GM18507 (cell line): ENCODE measurements at places on chromosomes 12 and 14.

DNA sequence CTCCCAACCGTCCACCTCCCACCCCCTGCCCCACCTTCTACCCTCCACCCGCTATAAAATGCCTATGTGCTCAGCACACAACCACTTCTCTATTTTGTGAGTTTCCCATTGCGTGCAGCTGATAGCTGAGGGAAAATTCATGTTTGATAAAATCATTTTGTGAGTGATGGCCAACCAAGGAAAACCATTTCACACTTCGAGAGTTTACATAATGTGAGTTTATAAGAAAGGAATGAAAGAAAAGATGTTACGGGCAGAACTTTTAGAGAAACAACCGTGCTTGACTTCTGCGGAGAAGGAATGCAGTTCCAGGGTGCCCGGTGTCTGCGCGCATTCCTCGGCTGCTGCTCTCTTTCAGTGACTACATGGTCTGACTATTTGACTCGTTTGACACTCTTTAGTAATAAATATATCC lies 140.9 kb downstream of the EFCAB11 start:
- DNase-seq, result no peak

- DNase-seq, result no peak
These were observed 125.6 kb downstream of the PDE3A start for GRCh38 chr12:20493934-20494333.

DNA sequence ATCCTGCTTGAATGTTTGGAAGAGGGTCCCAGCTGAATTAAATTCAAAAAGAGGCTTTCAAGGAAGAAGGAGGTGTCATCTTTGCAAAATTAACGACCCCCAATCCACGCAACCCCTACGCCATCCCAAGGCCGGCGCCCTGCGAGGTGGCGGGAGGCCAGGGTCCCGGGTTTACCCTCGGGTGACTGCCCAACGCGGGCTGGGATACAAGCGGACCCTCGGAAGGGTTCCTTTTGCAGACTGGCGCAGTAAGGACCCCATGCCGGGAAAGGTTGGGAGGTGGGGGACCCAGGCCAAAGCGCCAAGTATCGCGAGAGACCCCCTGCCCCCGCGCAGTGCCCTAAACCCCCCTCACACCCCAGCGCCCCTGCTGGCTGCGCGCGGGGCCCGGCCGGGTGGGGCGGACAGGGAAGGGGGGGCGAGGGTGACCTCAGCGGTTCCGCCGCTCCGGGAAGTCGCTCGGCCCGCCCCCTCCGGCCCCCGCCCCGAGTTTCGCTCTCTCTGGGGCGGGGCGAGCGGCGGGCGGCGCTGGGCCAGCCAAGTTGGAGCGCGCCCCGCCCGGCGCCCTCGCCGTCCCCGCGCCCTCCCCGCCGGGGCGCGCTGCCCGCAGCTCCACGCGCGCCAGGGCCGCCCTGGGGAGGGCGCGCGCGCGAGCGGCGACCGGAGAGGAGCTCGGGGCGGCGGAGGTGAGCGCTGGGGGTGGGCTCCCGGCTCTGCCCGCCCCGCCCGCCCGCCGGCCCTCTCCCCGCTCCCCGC lies 708 bp upstream of the ZBTB42 start:
- peak; percentile 72 for DNase-seq

DNA sequence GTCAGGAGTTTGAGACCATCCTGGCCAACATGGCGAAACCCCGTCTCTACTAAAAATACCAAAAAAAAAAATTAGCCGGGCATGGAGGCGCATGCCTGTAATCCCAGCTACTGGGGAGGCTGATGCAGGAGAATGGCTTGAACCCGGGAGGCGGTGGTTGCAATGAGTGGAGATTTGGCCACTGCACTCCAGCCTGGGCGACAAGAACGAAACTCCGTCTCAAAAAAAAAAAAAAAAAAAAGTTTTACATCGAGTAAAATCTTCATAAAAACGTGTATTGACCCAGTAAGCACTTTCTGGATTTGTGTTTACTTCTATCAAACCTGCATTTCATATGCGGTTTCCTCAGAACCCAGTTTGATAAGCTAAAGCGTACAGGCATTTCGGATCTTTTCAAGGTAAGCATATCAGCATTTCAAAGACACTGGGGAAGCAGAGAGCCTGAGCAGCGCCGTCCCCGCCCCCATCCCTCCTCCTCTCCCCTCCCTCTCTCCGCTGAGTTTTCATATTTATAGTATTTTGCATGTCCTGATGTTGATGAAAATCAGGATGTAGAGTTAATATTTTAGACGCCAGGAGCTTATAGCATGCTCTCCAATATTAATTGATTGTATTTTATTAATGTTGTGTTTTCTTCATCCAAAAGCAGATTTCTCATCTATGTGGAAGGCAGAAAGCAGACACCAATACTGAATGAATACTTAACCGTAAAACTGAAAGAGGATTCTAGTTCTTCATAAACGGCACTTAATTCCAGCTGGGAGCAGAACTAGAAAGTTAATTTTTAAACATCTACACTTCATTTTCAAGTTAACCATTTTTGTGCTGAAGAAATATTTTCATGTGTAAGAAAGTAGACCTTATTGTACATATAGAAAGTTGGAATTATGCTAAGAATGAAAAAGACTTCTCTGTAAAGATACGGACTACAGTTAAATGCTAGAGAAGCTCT lies 9.2 kb upstream of the HIP1R start:
- no peak for DNase-seq

DNA sequence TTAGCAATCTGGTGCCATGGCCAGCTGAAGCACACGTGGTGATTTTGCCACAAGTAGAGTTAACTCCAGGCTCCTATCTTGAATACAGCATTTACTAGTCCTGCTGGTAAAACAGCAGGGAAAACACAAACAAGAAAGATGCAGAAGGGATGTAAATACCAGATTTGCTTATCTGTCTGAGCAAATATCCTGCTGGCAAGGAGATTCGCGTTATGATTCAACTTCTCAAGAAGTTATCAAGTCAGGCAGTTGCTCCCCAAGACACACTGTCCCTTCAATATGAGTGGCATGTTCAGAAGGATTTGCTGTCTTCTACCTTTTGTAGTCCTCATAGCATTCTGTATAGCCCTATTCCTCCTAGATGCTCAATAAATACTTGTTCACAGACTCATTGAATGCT lies 171.2 kb upstream of the EGLN3 start:
- no peak for DNase-seq

DNA sequence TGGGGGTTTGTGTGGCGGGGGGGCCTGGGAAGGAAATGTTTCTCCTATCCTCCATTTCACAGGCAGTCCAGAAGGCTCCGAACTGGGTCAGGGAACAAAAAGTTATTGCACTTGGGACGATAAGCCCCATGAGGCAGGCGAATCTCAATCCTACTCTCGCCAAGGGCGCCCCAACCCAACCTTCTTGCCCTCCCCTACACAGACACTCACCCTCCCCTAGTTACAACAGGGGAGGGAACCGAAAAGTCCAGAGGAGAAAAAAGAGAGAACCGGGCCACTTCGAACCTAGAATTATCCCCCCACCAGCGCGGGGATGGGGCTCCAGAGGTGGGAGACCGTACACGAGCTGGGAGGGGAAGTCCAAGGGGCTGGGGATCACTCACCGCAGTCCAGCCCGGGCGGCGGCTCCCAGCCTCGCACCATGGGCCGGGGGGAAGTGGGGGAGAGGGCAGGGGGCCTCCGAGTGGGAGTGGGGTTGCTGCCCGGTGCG lies 357 bp downstream of the HOMEZ start:
- no peak for DNase-seq

- peak; percentile 25 for DNase-seq
These were observed 24.1 kb downstream of the DDX47 start for GRCh38 chr12:12837025-12837812.

DNA sequence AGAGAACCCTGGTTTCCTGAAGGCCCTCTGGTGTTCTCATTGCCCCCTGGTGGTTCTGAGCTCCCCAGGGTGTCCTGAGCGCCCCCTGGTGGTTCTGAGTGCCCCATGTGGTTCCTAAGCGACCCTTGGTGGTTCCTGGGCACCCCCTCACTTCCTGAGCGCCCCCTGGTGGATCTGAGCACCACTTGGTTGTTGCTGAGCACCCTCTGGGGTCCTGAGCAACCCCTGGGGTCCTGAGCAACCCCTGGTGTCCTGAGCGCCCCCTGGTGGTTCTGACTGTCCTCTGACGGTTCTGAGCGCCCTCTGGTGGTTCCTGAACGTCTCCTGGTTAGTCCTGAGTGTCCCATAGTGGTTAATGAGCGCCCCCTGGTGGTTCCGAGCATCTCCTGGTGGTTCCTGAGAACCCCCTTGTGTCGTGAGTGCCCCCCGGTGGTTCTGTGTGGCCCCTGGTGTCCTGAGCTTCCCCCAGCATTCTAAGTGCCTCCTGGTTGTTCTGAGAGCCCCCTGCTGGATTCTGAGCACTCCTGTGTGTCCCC lies 568.3 kb downstream of the TMEM121 start:
- no peak for DNase-seq

GRCh38 chr12:103442822-103443221 lies 52.9 kb downstream of the C12orf42 start:
- no peak for DNase-seq

GRCh38 chr14:78697341-78697740 lies 527.2 kb downstream of the NRXN3 start:
- DNase-seq, result no peak

DNA sequence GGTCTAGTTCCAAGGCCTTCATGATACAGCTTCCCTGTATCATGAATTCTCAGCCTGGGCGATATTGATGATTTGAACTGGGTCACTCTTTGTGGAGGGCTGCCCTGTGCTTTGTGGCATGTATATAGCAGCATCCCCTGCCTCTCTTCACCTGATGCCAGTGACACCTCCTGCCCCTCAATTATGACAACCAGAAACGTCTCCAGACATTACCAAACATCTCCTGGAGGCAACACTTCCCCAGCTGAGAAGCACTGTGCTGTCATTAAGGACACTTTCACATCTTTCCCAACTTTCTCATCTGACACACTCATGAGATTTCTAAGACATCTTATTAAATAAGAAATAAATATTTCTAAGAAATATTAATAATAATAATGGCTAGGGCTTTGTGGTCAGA lies 315.3 kb downstream of the BCL11B start:
- DNase-seq, result no peak

GRCh38 chr14:43778937-43779639 lies 728.0 kb downstream of the FSCB start:
- no peak for DNase-seq

DNA sequence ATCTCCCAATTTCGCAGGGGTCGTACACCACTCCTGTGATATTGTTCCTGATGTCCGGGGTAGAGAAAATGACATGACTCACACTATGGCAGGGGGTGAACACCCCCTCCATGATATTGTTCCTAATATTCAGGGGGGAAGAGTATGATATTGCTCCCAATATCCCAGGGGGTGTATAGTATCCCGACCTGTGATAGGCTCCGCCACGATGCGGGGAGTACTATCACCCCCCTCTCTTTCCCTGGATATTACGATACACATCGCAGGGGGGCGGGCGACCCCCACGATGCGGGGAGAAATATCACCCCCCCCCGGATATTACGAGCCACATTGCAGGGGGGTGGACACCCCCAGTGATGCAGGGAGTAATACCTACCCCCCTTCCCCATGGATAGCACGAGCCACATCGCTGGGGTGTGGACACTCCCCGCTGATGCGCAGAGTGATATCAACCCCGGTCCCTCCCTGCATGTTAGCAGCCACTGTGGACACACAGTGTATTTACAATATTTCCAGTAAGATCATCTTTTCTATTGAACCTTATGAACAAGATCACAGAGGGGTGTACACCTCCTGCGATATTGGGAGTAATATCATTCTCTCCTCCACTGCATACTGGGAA lies 17.7 kb downstream of the SMIM41 start:
- no peak for DNase-seq

DNA sequence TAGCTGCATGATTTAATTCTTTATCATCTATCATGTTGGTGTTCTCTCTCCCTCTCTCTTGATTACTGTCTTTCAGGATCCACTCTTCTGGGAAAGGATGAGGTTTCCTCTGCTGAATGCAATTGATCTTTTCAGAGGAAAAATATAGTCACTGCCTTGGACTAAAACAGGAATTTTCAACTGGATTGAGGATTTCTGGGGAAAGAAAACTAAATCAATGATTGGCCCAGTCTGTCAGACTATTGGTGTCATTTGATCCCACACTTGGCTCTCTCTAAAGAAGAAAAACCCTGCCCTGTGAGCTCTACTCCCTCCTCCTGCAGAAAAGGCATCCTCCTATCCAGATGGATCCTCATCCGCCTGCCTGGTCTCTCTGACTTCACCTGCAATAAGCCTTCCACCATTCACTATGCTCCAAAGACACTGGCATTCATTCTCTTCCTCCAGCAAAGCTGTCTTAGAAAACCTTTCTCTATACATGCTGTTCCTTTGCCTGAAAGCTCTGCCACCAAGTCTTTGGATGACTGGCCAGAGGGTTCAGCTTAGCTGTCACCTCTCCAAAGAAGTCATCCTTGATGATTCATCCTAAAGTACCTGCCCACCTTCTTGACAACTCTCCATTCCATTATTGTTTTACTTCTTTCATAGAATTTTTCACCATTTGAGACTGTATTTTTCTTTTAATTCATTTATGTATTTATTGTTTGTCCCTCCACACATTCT lies 127.7 kb upstream of the CAND1 start:
- no peak for DNase-seq

DNA sequence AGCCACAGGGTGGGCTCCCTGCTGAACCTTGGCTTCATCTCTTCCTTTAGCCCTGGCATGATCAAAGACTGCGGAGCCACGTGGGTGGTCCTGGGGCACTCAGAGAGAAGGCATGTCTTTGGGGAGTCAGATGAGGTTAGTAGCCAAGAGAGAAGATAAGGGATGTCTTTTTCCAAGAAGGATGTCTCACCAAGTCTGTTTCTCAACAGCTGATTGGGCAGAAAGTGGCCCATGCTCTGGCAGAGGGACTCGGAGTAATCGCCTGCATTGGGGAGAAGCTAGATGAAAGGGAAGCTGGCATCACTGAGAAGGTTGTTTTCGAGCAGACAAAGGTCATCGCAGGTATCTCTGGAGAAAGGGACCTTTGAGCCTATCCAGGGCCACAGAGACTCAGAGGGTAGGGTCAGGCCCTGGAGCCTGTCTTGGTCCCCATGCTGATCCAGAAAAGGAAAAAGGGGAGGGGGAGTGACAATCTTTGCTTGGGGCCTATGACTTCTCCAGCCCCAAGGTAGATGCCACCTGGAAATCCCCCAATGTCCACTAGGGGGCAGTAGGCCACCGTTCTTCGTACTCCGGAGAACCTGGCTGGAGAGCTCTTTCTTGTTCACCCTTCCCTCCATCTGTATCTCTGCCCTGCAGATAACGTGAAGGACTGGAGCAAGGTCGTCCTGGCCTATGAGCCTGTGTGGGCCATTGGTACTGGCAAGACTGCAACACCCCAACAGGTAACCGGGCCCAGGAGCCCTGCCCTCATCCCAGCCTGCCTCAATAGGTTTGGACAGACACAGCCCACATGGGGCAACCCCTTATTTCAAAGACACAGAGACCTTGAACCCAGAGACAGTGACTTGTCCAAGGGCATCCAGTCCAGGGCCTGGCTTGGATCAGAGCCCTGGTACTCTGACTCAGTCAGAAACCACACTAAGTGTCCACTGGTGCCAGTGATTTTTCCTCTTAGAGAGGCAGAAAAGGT lies 2.0 kb downstream of the TPI1 start:
- DNase-seq, result no peak

DNA sequence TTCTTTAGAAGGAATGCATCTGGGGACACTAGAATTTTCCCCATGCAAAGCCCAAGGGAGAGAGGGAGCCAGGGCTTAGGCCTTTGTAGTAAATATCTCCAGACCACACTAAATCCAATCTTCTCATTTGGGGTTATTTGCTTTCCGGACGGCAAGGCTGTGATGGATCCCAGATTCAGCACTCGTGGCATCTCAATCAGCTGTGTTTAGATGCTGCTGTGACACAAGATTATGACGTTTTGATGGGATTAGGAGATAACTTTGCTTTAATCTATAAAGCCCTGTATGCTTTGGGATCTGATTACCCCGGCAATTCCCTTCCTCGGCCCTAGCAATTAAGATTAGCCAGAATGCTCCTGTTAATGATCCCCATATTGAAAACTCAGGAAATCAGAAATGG lies 686.7 kb upstream of the TBX3 start:
- no peak for DNase-seq
